ENCODE measurements at places on chromosomes 4 and X.

GRCh38 chr4:52665592-52665991, 6.5 kb upstream of the USP46 start:
- DNase-seq, result no peak

GRCh38 chr4:75733369-75733768, 9.0 kb downstream of the USO1 start:
- no peak for DNase-seq

DNA sequence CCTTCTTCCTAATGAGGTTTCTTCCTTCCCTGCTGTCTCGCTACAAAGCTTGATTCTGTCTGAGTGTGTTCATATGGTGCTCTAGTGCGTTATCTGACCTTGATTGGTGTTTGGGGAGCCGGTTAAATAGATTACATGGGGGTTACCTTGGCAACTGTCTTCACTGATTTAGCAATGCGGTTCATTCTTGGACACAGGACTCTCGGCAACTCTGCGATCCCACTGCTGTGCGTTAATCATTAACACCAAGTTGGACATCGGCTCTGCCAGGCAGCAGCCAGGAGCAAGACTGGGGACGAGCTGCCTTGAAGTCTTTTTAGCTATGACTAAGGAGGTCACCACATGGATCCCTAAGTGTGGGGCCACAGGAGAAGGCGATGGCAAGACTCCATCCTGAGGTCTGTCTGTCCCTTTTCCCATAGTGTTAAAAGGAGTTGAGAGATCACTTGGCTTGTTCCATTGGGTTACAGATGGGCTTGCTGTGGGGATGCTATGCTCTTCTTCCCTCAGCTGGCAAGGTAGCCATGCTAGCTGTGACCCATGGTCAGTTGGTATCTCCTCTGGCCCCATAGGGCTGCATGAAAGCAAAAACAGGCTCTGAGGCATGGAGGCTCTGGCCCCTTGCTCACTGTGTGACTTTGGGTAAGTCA, 93.4 kb upstream of the MAMLD1 start:
- DNase-seq, result no peak

- DNase-seq, result peak; percentile 51
These were observed 78.0 kb upstream of the DRD5 start for GRCh38 chr4:9703391-9703790.

- no peak for DNase-seq
These were observed 229.3 kb upstream of the NEIL3 start for GRCh38 chr4:177080388-177080787.

- DNase-seq, result no peak
These were observed 99.0 kb downstream of the FIP1L1 start for GRCh38 chr4:53476232-53477037.

DNA sequence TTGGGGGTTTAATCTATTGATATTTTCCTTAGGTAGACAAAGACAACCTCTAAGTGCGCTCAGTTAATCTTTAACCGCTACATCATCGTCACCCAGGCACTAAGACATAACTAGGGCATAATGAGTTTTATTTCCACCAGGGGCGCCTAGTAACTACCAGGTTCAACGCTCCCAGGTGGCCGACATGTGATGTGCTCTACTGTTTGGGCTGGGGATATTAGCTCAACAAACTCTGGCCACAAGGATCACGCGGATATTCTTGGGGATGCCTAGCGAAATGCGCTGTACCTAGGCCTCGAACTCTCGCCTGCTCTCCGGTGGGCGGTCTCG, 915 bp upstream of the RAB33B start:
- peak; percentile 72 for DNase-seq

DNA sequence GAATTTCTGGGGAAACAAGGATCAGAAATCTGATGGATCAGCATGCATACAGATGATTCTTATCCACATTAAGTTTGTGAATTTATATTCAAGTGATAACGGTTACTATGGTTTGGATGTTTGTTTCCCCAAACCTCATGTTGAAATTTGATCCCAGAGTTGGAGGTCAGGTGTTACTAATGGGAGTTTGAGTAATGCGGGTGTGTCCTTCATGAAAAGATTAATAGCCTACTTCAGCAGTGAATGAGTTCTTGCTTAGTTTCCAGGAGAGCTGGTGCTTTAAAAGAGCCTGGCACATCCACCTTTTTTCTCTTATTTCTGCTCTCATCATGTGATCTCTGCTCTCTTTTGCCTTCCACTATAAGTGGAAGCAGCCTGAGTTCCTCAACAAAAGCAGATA, 712.4 kb downstream of the IL1RAPL1 start:
- DNase-seq, result no peak

- no peak for DNase-seq
These were observed 37.7 kb upstream of the UGT2B7 start for GRCh38 chr4:69058410-69059059.

DNA sequence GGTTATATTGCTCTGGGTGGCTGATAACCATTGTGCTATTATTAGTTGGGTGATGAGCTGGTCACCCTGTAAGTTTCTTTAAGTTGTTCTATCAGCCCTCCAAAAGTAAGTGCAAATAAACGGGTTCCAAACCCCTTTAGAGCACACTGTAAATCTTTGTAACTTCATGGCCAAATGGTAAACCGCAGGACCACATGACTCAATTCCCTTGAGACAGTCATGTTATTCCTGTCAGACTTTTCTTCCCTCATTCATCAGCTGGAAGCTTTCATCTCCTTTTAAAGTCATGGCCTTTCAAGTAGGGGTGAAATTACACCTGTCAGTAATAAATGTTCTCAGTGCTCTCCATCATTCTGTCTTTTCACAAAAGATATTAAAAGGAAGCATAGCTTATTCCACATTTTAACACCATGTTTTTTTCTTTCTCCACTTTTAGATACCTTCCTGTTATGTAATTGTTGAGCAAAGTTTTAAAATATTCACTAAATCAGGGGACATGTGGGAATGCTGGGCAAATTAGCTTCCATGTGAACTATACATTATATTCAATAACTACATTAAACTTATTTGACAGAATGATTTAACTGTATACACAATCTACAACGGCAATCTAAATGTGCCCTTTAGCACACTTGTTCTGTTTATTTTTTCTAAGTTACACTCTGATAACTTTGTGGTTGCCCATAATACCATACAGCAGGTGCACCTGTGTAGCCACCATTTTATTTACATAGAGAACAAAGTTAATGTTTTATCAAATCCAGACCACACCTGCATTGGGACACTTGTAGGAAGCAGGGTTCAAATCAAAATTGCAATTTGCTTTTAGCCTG, 275.5 kb downstream of the CFAP299 start:
- DNase-seq, result no peak

GRCh38 chr4:185396724-185397385, at the start of gene ANKRD37:
TSS of gene ANKRD37 (plus strand) at chr4:185396841. CDS start at chr4:185396924, 83 bp downstream.
- no peak for DNase-seq

DNA sequence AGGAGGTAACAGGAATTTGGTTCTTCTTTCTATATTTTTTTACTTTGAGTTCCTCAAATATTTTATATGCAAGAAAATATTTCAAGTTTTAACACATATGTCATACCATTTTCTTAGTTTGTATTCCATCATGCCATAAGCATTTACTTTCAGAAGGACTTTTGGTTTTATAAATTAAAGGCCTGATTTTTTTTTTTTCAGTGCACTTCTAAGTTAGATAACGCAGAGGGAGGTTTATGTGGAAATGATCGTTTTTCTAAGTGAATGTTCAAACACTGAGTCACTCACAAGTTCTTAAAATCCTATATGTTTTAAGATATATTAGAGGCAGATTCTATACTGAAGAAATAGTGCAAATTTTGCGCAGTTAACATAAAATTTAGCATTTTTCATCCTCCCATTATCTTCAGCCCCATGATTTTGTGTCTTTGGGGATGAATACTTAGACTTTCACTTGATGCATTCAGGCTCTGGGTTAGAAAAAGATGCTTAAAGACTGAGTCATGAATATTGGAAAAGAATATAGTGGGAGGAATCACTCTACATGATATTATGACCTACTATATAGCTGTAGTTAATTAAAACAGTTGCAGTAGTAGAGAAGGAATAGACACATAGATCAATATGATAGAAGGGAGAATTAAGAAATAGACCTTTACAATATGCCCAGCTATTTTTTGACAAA, 54.9 kb downstream of the COL4A5 start:
- DNase-seq, result no peak

DNA sequence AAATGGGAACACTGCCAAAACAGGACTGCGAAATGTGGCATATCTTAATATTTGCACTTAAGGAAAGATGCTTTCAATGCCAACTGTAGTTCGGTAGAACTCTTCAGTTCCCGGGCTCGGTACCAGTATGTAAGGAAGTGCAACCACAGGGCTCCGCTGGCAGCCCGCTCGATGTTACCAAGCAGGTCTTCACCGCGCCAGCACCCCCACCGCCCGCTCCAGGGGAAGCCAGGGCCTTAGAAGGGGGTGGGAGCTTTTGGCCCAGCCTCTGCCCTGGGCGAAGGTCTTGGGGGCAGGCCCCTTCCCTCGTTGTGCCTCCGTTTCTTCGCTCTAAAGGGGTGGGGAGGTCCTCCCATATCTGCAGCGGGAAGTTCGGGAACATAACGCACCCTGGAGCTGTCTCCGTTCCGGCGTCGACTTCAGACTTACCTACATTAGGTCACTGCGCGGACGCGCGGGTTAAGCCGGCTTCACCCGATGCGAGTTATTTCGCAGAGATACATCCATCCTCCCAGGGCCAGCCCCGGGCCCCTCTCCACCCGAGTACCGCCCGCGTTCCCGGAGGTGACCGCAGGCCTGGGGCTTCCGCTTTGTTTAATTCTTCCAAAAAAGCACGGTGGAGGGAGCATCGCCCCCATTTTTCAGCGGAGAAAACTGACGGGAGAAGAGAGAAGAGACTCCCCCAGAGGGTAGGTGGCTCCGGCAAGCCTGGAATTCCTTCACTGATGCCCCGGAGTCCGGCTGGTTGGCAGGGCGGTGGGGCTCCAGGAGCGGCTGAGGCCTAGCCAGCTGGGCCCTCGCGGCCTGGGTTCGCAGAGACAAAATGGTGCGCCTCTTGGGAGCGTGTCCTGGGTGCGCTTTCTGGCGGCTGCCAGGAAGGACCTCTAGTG, 1.0 kb upstream of the HMX1 start:
- no peak for DNase-seq

- no peak for DNase-seq
These were observed 29.3 kb upstream of the SCOC start for GRCh38 chr4:140344101-140344500.

GRCh38 chrX:10152086-10152485, 4.7 kb upstream of the CLCN4 start:
- no peak for DNase-seq

- DNase-seq, result no peak
These were observed 39.9 kb downstream of the PSAPL1 start for GRCh38 chr4:7394681-7395451.

GRCh38 chr4:32830160-32830559, 2110.0 kb downstream of the PCDH7 start:
- no peak for DNase-seq

DNA sequence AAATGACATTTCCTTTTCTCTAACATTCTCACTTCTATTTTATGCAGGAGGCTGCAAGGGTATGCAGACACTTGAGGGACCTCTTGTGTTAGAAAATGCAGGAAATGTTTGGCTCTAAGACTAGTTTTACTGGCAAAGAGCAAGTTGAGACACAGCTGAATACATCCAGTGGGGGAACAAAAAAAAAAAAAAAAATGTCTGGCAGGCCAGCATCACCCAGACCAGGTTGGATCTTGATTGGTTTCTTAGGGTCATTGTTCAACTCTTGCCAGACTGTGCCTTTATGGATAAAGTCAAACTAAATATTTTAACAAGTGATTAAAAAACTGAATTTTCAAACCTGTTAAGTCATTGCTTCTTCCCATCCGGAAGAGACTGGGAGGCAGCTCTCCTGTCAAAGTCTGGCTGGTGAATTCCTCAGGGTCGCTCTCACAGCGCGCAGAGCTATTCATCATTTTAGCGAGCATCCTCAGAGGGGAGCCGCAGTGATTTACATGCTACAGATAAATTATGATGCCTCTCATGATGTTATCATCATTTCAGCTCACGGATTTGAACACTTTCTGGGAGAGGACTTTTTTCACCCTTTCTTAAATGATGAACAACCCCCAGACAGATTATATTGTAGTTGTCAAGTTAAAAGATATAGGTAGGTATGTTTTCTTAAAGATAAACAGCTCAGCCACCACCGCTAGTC, 23.6 kb upstream of the PACRGL start:
- no peak for DNase-seq

- DNase-seq, result no peak
These were observed 30.4 kb upstream of the EMCN start for GRCh38 chr4:100548200-100548560.

DNA sequence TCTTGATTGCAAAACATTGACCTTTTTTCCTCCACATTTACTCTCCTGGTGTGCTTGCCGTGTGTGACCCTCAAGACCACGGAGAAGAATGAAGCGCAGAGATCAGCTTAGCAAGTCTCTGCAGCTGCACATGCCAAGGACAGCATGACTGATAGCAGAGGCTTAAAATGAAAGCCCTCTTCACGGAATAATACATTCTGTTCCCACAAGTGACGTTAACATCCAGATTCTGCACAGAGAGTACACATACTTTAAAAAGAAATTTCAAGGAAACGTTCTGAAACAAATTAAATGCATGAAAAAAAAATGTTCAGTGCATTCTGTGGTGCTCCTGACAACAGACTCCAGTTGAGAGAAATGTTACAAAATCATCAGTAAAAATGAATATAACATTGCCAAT, 60.9 kb downstream of the SLC7A11 start:
- no peak for DNase-seq

- no peak for DNase-seq
These were observed 138.9 kb upstream of the STX18 start for GRCh38 chr4:4680758-4681157.

DNA sequence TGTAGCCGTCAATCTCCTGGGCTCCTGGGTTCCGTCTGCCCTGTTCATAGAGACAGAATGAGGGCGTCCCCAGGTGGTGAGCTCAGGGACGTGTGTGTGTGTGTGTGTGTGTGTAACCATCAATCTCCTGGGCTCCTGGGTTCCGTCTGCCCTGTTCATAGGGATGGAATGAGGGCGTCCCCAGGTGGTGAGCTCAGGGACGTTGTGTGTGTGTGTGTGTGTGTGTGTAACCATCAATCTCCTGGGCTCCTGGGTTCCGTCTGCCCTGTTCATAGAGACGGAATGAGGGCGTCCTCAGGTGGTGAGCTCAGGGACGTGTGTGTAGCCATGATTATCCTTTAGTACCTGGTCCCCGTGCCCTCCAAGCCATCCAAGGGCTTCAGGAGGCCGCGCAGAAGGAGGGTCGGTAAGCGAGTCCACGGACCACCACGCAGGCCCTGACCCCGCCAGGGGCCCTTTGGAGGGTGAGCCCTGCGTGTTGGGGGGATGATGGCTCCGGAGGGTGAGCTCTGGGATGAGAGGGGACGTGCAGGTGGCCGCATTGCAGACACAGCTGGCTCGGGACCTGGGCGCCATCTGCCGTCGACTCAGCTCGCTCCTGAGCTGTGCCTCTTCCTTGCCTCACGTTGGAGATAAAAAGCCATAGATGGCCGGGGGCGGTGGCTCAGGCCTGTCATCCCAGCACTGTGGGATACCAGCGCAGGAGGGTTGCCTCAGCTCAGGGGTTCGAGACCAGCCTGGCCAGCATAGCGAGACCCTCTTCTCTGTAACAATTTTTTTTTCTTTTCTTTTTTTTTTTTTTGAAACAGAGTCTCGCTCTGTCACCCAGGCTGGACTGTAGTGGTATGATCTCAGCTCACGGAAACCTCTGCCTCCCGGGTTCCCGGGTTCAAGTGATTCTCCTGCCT, 5.4 kb upstream of the GTPBP6 start:
- DNase-seq, result no peak

All from NK-92 treated with Interleukin-12 subunit alpha and Interleukin-12 subunit beta, amount 100 ng/mL, for 24 hours (cell line).